ENCODE measurements at places on chromosomes 7 and 10.

DNA sequence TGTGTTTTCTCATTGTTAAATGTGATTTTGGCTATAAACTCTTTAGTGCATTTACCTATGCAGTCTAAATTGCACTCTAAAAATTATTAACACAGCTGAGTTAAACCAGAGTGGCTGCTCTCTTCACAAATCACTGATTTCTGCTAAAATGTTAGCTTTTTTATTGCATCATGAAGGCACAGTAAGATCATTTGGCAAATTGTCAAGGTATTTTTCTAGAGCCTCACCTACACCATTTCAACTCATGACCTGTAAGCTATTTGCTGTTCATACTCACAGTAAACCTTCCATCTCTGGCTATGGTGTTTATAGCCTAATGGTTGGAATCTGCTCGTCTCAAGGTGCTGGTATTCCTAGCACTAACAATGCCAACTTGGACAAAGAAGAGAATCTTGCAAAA, 25.7 kb downstream of the NDUFB2 start:
- DNase-seq, result no peak

DNA sequence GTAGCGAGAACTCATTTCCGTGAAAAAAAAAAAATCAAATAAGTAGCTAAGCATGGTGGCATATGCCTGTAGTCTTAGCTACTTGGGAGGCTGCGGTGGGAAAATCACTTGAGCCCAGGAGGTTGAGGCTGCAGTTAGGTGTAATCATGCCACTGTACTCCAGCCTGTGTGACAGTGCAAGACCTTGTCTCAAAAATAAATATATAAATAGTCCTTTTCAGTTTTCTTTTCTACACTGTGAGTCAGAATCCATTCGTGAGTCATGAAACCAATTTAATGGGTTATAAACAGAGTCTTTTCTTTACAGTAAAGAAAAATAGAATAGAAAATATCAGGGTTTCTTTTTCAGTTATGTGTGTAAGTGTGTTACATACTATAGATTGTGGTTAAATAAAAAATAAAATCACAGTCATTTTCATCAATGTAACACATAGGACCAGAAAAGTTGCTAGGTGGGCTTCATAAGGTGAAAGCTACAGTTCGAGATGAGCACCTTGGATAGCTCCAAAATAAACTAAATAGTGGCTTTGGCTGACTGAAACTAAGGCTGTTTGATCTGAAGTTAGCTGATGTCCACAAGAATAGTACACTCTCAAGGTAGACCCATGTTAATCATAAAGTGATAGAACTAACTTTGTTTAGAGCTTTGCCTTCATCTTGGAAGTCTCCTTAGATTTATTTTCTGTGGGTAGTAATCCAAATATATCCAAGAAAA, 781.1 kb downstream of the GATA3 start:
- DNase-seq, result no peak

DNA sequence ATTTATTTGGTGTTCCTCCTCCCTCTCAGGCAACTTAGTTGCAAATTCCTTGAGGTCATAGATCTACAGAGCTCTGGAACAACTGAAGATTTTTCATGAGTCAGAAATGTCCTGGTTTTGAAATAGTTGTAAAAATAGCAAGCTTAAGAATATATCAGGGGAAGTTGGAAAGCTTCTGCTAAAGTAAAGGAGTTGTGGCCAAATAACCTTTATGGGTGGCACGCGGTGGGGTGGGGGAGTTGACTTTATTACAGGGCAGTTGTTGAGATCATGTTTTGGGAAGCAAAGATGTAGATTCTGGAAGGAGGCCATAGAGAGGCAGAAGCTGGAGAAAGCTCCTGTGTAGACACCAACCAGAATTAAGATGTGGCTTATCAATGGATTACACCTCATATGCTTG, 326.0 kb upstream of the MTPN start:
- no peak for DNase-seq

GRCh38 chr7:77253151-77253550, 53.5 kb upstream of the FGL2 start:
- DNase-seq, result no peak

DNA sequence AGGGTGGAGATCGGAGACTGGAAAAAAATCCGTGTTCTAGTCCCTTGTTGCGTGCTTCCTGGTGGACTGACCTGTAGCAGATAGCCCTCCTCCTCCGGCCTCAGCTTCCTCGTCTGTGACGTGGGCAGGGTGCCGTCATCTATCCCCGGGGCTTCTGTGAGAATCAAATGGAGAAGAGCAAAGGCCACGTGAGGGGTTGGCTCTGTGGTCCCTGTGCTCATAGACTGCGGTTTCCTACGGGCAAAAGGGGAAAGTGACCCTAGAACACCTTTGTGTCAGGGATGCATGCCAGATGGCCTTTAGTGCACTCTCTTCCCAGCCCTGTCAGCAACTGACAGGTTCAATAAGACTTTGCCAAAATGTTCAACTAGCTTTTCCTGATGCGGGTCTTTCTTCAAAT, 33.7 kb downstream of the GRK5 start:
- DNase-seq, result no peak

- DNase-seq, result no peak
Observed at GRCh38 chr10:4538016-4538415, 288.0 kb upstream of the AKR1E2 start.

- DNase-seq, result no peak
Observed at GRCh38 chr7:135925210-135925609, 51.9 kb downstream of the MTPN start.

DNA sequence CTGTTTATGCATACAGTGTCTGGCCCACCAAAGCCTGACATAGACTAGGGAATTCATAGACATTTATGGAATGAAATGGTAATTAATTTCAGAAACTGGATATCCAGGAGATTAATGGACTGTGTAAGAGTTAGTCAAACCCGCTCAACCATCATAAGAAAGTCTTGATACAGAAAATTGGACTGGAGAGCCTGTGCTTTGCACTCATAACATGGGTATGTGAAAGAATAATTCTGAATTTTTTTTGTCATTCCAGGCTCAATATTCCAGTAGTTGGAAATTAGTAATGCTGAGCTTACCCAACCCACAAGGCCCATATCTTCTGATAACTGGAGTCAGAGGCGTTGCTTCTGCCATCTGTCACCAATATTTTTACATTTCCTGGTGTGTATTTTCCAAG, 799.7 kb upstream of the IGFBP3 start:
- no peak for DNase-seq

GRCh38 chr7:139035586-139036353, at the start of gene ZC3HAV1L:
TSS of gene ZC3HAV1L (minus strand) at chr7:139036042. CDS start at chr7:139036017, 25 bp downstream.
- peak; percentile 76 for DNase-seq

DNA sequence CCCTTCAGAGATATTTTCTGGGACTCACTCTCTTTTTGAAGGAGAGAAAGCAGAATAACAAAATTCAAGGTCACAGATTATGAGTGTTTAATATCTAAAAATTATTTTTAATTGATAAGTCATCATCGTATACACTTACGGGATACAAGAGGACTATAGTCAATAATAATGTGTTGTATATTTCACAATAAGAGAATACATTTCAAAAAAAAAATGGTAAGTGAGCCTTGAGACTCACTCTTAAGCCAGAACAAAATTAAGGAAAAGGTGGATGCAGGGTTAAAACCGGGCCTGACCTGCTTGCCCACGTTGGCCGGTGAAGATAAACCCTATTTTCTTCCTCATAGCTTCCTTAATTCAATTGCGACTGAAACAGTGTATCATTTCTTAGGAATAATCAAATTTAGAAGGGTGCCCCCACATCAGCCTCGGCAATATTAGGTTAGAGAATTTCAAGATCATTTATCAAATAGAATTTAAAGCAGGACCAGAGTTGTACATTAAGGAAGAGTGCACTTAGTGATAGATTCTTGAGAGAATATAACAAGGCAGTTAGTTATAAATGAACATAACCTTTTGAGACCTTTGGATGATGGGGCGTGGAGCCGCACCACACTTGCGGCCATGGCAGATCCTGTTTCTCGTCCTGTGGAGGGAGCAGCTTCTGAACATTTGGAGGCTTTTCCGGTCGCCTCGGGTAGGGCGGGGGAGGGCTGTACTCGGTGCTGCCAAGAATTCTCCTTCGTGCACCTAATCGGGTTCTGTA, 321.8 kb downstream of the PAXIP1 start:
- DNase-seq, result no peak

GRCh38 chr10:132698211-132698751, 87.7 kb downstream of the NKX6-2 start:
- peak; percentile 53 for DNase-seq

- DNase-seq, result no peak
Observed at GRCh38 chr7:149253665-149254064, 8.3 kb upstream of the ZNF783 start.

- no peak for DNase-seq
Observed at GRCh38 chr7:1961701-1962276, 271.0 kb downstream of the MAD1L1 start.
